ENCODE measurements at places on chromosomes 16 and 17.
A peak's percentile ranks its signal among the peaks of the same experiment; 100 is the strongest.

DNA sequence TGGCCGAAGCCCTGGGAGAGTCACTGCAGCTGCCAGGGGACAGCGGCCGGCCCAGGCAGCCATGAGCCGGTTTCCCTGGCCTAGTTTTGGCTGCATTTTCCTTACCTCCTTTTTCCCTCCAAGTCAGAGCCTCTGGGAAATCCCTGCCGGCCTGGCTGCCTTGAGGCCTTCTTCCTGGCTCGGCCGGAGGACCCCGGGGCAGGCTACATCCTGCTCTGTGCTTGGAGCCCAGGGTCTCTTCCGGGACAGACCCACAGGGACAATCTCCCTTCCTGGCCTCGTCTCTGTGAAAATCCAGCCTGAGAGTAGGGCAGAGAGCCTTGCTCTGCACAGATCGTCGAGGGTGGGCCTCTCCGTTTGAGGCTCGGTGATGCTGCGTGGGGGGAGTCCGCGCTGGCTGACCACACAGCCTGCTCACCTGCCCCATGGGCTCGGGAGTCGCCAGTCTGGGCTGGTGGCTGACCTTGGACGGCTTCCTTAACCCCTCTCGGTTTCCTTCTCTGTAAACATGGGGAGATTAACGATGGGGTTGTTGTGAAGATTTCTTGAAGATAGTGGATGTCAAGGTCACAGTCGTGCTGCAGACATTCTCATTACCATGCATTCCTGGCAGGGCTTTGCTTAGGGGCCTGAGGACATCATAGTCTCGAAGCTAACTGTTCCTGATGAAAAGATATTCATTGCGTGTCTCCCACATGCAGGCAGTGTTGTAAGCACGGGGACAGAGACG lies 34.8 kb upstream of the CIBAR2 start:
- no peak for DNase-seq

DNA sequence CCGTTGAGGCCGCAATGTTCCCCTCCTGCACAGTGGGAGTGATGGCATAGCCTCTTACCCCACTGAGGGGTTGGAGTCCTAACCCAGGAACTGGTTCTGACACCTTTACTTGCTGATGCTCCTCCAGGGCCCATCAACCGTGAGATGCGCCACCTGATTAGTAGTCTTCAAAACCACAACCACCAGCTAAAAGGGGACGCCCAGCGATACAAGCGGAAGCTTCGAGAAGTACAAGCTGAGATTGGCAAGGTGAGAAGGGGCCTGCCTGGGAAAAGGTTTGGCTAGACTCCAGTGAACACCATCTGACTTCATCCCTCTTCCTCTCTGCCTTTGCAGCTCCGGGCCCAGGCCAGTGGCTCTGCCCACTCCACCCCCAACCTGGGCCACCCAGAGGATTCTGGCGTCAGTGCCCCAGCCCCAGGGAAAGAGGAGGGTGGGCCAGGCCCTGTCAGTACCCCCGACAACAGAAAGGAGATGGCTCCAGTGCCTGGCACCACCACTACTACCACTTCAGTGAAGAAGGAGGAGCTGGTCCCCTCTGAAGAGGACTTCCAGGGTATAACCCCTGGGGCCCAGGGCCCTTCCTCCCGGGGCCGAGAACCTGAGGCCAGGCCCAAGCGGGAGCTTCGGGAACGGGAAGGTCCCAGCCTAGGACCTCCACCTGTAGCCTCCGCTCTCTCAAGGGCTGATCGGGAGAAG lies 5.8 kb downstream of the RNF40 start:
- no peak for DNase-seq

GRCh38 chr17:75115555-75115954 lies 5.8 kb downstream of the ARMC7 start:
- DNase-seq = no peak

- no peak for DNase-seq
Observed at GRCh38 chr16:68713361-68713760, 23.7 kb upstream of the CDH1 start.

DNA sequence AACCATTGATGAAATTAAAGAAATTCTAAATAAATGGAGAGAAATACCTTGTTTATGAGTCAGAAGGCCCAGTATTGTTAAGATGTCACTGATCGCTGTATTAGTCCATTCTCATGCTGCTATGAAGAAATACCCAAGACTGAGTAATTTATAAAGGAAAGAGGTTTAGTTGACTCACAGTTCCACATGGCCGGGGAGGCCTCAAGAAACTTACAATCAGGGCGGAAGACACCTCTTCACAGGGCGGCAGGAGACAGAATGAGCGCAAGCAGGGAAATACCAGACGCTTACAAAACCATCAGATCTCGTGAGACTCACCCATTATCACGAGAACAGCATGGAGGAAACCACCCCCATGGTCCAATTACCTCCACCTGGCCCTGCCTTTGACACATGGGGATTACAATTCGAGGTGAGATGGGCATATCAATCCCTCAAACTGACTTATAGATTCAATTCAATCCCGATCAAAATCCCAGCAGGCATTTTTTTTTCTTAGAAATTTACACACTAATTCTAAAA lies 157.2 kb downstream of the ENGASE start:
- DNase-seq = peak; percentile 9

- DNase-seq = no peak
Observed at GRCh38 chr16:6708576-6709215, 623.9 kb upstream of the RBFOX1 start.

DNA sequence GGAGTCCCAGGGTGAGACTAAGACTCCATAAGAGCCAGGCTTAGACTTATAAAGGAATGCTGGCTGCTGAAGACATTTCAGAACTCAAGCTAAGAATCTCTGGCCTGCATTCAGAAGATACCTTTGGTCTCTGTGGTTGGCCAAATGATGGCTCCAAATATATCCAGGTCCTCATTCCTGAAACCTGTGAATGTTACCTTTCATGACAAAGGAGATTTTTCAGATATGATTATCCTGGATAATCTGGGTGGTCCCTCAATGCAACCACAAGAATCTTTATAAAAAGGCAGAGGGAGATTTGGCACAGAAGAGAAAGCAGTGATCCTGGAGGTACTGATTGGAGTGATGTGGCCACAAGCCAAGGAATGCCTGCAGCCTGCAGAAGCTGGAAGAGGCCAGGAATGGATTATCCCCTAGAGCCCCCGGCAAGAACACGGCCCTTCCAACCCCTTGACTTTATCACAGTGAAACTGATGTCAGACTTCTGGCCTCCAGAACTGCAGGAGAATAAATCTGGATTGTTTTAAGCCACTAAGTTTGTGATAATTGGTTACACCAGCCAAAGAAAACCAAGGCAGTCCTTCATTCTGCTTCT lies 253.3 kb downstream of the SLC39A11 start:
- no peak for DNase-seq

- DNase-seq = no peak
Observed at GRCh38 chr17:9283909-9284308, 262.6 kb downstream of the NTN1 start.

GRCh38 chr17:63419398-63419797 lies 26.7 kb downstream of the CYB561 start:
- DNase-seq = no peak

- no peak for DNase-seq
Observed at GRCh38 chr17:6576038-6576785, 19.9 kb upstream of the PITPNM3 start.

GRCh38 chr17:1469231-1469852 lies 13.3 kb upstream of the CRK start:
- DNase-seq = no peak

GRCh38 chr17:50687200-50688066 lies 20.3 kb downstream of the ANKRD40 start:
- DNase-seq = no peak

DNA sequence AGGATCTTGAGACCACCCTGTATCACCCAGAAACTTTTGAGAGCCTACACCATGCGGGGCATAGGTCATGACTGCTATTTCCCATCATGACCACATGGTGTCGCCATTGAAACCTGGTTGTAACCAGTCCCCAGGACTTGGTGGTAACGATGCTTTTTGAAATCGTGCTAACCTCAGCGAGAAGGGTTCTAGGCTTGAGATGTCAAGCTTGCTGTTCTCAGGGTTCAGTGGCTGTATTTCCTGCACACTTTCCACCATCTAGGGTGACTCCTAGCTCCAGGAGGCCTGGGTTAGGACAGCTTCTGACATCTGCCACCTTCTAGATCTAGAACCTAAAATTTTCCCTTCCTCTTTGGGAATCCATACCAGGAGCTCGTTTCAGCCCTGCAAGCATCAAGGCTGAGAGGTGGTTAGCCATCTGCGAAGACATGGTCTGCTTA lies 13.0 kb upstream of the SPNS3 start:
- peak; percentile 77 for DNase-seq

GRCh38 chr16:12162151-12162985 lies 185.8 kb downstream of the SNX29 start:
- no peak for DNase-seq

DNA sequence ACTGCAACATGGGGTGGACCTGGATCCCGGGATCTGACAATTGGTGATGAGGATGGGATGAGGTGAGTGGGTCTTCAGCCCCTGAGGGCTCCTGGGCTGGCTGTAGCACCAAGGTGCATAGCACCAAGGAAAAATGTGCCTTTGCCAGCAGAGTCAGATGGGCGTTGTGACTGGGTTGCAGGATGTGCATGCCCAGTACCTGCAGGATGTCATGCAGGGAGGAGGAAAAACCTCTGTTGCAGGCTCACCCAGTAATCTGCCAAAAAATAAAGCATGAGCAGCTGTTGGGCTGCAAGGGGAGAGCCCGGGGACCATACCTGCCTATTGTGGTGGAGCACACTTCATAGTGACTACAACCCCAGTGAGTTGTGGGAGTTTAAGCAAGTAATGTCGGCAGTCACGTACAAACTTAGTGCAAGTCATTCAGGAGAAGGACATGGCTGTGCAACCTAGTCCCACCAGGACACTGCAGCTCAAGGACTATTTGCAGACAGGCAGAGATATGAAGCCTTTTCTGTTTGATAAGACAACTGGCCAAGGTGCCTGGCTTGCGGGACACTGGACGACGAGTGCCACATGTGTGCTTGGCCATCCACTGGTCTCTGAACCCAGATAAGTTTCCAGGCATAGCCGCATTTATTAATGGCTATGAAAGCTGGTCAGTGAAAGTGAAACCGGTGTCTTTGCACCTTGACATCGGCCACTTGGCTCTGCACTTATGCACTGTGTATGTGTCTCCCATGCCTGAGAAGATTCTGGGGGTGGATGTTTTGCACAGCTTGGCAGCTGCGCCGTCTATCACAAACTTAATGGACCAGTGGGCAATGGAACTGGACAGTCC lies 499.8 kb downstream of the KCNJ2 start:
- DNase-seq = no peak

GRCh38 chr17:35875072-35875799 lies 4.9 kb downstream of the CCL5 start:
- no peak for DNase-seq

DNA sequence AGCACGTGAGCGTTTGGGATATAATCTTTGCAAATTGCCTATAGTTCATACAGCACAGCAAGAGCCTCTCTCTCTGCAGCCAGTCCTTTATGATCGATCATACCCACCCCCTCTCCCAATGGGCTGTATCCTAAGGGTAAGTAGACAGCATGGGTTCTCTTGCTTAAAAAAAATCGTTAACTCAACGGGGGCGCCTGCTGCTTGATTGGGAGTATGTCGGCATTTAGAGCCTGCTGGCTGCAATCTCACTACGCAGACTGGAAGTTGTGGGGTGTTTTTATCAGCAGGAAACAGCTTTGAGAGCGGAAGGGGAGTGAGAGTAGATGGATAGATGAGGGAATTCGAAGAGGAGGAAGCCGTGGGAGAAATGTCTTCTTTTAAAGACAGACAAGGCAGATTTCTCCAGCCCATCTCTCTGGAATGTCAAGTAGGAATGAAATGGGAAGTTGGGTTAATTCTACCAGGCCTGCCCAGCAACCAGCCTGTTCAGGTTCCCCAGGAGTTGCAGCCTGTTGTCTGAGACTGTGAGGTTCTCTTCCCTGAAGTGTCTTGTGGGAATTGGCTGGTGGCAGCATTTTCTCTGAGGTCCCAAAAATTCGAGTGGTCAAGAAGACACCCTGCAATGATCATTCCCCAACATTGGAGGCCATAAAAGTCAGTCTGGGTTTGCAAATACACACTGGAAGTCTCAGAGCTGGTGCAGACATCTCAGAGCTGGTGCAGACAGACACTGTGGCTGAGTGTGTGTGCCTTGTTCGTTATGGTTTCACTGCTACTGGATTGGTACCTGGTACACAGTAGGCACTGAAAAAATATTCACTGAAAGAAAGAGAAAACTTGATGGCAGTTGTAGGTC lies 65.6 kb downstream of the PRKCB start:
- no peak for DNase-seq

DNA sequence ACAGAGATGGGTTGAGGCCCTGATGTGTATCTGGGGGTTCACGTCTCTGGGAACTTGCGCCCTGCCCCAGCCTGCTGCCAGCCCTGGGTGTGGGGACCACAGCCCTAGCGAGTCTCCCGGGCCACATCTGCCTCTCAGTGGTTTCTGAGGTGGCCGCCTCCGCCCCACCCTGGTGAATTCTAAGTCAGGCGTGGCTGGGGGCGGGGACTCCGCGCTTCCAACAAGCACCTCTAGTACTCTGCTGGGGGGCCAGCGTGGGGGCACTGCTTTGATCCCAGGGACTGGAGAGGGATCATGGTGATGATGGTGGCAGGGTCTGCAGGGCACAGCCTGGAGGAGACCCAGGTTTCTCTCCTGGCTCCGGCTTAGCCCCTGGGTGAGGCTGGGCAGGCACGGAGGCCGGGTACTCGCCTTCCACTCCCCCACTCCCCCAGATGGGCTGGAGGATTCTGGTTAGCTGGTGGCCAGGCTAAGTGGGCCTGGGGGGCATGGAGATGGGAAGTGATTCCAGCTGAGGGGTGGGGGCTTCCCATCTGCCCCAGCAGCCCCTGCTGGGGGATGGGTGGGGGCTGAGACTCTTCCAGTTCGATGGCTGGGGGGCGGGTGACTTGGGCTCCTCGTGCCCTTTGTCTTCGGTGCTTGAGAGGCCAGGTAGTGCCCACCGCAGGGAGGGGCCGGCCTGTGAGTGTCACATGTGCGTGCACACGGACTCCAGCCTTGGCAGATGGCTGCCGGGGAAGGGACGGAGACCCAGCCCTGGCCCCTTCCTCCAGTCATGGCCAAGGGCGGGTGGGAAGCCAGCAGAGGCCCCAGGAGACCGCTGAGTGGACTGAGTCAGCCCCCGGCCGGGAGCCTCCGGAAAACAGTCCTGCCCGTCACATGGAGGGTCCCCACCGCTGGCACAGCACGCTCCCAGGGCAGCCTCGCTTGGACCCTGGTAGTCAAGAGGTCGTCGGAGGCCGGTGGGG lies 3.9 kb downstream of the GLIS2 start:
- DNase-seq = no peak

DNA sequence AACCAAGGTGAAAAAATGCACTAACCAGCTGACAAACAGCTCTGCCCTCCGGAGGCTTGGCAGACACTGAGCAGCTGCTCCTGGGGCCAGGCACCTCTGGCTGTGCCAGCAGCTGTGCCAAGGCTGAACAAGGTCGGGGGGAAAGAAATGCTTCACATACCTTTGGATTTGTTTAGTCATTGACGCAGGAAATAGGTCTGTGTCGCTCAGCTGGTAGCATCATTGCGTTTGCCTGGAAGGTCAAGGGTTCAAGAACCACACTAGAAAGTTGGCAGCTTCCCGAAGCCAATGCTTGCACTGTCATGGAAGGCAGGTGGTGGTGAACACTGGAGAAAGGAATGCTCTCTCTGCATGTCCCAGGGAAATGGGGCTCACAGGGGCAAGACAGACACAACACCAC lies 63.5 kb downstream of the PCTP start:
- DNase-seq = no peak

GRCh38 chr17:78748730-78749317 lies 33.2 kb downstream of the CYTH1 start:
- no peak for DNase-seq

GRCh38 chr17:48472411-48473281 lies 42.6 kb upstream of the SKAP1 start:
- no peak for DNase-seq

GRCh38 chr17:78873519-78874340 lies 29.3 kb downstream of the CEP295NL start:
- no peak for DNase-seq

- no peak for DNase-seq
Observed at GRCh38 chr16:4826980-4827379, 20.1 kb downstream of the GLYR1 start.
